ENCODE measurements at places on chromosomes 7 and 10.
A peak's percentile ranks its signal among the peaks of the same experiment; 100 is the strongest.

DNA sequence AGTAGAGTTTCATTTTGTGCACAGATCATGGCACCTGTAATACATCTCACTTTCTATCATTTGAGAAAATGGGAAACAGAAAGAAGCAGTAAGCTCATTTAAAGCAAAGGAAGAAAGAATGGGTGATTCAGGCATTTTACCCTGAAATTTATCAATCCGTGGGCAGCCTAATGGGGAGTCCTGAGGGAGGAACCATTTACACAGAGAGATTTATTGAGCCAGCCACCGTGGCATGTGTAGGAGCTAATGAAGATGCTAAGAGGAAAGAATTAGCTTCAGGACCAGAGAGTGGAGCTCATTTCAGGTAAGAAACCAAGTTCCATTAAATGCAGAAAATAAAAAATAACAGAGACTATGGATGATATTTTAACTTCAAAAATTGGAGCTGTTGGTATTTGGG is 443.4 kb upstream of the COBL start:
- DNase-seq, result no peak

- no peak for DNase-seq
These were observed 24.1 kb downstream of the CFAP46 start for GRCh38 chr10:132918264-132918616.

DNA sequence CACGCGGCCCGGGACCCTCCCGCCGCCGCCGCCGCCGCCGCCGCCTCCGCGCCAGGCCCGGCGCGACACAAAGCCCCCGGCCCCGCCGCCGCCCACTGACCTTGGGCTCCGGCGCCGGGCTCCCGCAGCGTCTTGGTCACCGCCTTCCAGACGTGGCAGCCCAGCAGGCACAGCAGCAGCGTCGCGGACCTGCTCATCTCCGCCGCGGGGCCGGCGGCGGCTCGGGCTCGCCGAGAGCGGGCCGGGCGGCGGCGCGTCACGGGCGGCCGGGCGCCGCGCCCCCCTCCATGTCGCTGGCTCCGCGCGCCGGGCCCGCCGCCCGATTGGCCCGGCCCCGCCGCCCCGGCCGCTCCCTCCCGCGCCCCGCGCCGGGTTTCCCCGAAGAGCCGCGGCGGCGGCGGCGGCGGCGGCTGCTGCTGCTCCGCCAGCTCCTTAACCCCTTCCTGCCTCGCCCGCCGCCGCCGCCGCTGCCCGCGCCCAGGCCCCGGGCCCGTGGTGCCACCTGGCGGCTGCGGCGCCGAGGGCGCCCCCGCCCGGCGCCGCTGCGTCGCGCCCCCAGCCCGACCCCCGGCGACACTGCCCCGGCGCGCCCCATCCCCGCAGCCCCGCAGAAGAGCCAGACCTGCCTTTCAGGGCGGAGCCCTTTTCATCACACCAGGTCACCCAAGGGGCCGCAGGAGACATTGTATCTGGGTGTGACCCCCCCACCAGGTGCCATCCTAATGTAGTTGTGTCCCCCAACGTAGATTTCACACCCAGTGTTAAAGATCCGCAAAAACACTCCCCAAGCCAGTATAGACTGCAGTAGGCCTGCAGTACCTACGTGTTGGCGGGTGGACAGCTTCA is at the start of gene FAM171A1:
Gene FAM171A1 (minus strand): TSS at position 434 of the 846 bp plus-strand sequence. CDS start 237 bp downstream, at position 197.
- DNase-seq, result peak; percentile 63

DNA sequence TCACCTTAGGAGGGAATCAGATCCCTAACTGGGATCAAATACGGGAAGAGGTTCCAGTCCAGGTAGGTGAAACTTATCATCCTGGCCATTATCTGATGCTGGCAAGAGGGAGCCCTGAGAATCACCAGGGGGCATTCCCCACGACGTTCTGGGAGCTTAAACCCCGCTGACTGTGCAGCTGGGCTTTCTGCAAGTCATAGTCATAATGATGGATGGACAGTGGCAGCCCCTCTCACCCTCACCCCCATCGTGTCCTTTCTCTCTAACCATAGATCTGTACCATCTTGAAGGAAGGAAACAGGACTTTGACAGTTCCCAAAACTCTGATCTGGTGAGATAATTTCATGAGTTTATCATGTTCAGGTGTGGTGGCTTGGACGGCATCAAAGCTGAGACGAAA is 50.2 kb downstream of the GATA3 start:
- no peak for DNase-seq

DNA sequence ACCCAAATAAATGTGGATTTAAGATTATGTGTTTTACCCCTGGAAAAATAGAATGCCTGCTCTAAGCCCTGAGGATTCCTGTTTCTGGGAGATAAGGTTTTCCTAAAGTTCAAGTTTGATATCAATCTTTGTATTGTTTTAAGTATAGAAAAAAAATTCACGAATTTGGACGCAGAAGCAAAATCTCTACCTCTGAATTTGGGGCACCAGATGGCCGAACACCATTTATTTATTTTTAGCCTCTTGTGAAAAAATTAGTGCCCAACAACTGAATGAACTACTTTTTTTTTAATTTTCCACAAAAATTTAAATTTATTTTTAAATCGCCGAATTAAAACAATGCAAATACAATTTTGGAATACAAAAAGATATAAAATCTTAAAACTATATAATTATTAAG is 128.1 kb upstream of the SP4 start:
- DNase-seq, result no peak

DNA sequence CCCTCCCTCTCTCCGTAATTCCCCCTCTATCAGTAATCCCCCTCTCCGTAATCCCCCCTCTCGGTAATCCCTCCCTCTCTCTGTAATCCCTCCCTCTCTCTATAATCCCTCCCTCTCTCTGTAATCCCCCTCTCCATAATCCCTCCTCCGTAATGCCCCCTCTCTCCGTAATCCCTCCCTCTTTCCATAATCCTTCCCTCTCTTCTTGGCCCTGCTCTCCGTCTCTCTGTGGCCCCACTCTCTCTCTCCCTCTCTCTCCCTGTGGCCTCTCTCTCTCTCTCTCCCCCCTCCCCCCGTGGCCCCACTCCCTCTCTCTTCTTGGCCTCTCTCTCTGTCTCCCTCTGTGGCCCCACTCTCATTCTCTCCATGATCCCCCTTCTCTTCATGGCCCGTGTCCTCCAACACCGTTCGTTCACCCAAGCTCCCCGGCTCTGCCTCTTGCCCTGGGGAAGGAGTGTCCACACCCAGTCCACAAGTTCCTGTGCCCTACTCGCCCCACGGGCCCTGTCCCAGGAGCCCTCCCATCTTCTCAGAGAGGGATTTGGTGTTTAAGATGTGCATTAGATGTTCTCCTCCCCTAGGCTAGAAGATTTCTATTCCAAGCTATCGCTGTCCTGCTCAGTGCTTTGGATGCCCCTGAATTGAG is 19.8 kb downstream of the SHH start:
- no peak for DNase-seq

DNA sequence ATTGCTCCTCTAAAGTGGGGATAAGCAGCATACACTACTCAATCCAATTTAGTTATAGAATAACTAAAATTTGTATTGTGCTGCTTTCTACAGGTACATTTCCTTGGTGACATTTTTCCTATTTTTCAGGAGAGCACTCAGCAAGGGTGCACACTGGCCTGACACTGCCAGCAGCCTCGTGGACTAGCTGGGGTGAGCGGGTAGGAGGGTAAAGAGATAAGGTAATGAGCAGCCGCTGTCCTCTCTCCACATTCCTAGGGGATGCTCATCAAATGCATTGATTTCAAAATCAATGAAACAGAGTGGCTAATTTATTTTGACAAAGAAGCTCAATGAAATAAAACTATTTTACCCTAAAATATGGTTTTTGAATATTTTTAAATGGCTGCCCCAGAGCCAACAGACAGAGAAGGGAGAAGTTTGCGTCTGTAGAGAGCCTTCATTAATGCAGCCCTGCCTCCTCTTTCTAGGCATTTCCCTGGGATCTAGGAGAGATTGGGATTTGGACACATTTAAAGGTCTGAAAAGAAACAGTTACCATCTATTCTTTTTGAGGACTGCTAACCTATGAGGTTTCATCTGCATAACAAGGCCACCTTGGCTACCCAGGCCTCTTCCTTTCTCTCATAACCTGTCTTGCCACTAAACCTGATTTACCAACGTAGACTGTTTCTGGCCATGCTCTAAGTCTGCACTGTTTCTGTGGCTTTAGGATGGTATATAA is 561.0 kb downstream of the IPMK start:
- DNase-seq, result no peak

GRCh38 chr7:49775065-49775948 is 1.9 kb downstream of the VWC2 start:
- no peak for DNase-seq

- DNase-seq, result peak; percentile 29
These were observed 83.5 kb downstream of the FAS start for GRCh38 chr10:89074120-89074519.

DNA sequence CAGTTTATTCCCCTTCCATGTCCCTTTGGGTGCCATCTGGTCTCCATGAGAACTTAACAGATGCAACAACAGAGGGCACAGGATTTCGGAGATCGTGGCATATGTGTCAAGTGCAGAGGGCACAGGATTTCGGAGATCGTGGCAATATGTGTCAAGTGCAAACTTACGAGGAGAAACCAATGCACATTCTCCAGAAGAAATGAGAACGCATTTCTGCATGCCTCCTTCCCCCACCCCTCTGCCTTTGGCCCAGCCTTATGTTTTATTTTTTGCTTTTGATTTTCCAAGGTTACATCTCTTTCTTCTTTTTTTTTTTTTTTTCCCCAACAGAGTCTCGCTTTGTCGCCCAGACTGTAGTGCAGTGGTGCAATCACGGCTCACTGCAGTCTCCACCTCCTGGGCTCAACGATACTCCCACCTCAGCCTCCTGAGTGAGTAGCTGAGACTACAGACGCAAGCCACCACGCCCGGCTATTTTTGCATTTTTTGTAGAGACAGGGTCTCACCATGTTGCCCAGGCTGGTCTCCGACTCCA is 586 bp upstream of the ANKRD26 start:
- no peak for DNase-seq
